Astrocyte of the hippocampus (primary cell): ENCODE measurements at places on chromosomes 1 and 21.

- peak; percentile 56 for DNase-seq
These were observed 92.1 kb upstream of the ARTN start for GRCh38 chr1:43841321-43842174.

GRCh38 chr1:198258491-198258890 is 101.7 kb downstream of the NEK7 start:
- DNase-seq: no peak

DNA sequence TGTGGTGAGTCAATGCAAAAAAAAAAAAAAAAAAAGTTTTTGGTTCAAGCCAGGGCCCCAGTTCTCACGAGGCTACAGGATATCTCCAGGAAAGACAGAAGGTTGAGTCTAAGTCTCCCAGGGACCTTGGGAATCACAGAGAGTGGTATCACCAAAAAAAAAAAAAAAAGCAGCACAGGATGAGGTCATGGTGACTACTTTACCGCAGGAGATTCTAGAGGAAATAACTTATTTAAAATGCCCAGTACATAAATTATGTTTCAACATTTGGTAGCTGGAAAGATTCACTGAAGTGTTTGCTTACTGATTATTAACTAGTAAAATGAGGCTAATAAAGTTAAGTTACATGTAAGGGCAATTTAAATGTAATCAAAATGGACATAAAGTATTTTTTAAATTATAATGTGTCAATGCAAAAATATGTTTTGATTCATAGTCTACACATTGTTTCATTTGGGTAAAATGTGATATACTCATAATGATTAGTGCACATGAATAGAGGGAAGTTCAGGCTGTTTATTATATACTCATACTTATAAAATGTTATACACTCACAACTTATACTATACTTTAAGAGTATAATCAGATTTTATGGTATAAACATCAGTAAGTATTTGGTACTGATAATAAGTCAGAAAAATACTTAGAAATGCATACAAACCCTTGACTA is 84.1 kb downstream of the PLPPR5 start:
- peak; percentile 20 for DNase-seq

DNA sequence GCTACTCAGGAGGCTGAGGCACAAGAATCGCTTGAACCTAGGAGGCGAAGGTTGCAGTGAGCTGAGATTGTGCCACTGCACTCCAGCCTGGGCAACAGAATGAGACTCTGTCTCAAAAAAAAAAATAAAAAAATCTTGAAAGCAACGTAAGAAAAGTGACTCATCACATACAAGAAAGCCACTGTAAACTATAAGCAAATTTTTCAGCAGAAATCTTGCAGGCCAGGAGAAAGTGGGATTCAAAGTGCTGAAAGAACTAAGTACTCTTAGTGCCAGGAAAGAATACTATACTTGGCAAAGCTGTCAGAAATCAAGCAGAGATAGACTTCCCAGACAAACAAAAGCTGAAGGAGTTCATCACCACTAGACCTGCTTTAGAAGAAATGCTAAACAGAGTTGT is 4.4 kb upstream of the HMGN1 start:
- no peak for DNase-seq

GRCh38 chr1:174448974-174449373 is 1.2 kb downstream of the GPR52 start:
- DNase-seq: peak; percentile 5

GRCh38 chr1:39129514-39129913 is 75.0 kb upstream of the MACF1 start:
- DNase-seq: peak; percentile 40

DNA sequence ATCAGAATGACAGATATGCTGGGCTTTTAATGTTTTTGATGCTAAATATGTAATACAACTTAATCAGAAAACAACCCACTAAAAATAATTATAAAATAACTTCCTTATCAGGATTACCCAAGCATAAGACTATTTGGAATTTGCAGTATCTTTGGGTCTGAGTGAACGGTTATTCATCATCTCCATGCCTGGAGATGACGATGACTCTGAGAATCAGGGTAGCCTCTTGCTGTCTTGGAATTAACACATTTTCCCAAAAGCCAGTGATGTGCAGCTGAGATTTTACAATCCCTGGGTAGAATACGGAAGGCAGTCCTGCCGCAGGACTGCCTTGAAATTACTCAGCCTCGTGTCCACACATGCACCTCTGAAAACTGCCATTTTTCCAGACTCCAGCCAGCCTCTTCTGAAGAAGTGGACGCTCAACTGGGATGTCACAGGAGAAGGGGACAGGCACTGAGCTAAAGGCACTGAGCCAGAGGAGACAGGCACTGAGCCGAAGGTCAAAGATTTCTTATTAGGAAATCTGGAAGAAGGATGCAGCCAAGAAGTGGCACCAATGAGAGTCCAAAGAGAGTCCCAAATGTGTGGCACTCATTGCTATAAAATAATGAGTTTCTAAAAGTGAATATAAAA is 85.5 kb downstream of the PGBD5 start:
- no peak for DNase-seq

- DNase-seq: no peak
These were observed 13.7 kb upstream of the ARTN start for GRCh38 chr1:43919906-43920305.

GRCh38 chr1:17891205-17892110 is 136.3 kb downstream of the ACTL8 start:
- no peak for DNase-seq

DNA sequence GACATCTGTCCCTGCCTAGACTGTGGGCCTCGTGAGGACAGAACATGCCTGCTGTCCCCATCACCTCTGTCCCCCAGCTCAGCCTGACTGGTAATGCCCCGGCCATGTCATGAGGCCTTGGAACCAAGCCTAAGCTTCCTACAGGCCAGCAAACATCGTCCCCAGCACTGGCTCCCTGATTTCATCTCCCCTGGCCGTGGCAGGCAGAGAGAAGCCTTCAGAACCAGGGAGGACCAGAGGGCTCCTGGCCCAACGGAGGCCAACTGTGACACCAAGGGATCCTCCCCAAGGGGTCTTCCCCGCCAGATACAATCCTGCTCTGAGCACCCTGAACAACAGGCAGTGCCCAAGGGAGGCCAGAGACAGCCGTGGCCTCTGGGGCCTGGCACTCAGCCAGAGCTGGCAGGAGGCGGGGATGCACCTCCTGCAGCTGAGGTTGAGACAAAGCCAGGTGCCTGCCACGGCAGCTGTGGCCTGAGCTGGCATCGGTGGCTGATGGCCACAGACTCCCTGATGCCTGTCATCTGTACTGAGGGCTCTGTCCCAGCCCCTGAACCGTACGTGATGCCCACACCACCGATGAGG is 9.9 kb upstream of the NPHP4 start:
- peak; percentile 34 for DNase-seq
